ENCODE measurements at places on chromosomes 1 and 21.

DNA sequence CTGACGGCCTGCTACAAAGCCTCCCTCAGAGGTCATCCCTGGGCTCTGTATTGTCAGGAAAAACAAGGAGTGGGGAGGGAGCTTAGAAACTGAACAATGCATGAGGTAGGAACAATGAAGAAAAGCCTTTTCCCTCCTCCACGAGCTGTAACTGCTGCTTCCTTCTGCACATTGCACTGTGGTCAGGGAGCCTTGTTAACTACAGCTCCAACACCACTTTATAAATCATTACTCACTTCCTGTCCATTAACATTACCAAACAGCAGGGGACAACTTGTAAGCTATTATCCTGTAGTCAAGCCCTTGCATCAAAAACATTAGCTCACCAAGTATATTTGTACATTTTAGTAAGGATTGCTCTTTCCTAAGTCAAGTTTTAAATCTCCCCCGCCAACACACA, 336.0 kb upstream of the NR5A2 start:
- no peak for DNase-seq

DNA sequence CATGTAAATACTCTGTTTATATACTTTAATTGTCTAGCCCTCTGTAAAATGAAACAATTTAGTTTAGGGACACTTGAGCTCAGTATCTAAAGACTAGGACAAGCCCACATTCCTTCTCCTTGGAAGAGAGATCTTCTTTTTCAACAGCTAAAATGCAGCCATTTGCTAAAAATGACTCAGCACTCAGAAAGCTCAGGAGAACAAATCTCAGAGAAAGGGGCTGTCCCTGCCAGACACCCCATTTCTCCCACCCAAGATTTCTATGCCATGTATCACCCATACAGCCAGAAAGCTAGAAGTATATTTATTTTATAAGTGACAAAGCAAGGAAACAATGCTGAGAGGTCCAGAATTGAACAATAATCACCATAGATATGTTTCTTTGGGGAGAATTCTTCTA, 23.2 kb upstream of the PRDX6 start:
- DNase-seq, result no peak

GRCh38 chr1:91402023-91402422, 2.6 kb downstream of the HFM1 start:
- DNase-seq, result no peak

DNA sequence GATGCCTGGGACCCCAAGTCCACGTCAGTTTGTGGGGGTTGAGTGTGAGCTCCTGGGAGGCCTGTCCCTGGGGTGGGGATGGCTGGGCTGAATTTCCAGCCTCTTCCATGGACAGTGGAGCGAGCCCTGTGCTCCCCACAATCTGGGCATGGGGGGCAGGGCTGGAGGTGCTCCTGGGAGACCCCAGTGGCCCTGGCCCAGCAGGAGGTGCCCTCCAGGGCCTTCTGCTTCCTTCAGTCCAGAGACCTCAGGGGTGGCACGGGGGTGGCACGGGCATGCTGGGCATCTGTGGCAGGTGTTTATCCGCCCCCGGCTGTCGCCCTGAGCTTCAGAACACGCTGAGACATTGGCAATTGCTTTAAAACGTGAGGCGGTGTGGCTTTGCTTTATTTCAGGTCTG, 40.9 kb downstream of the MORN1 start:
- no peak for DNase-seq

DNA sequence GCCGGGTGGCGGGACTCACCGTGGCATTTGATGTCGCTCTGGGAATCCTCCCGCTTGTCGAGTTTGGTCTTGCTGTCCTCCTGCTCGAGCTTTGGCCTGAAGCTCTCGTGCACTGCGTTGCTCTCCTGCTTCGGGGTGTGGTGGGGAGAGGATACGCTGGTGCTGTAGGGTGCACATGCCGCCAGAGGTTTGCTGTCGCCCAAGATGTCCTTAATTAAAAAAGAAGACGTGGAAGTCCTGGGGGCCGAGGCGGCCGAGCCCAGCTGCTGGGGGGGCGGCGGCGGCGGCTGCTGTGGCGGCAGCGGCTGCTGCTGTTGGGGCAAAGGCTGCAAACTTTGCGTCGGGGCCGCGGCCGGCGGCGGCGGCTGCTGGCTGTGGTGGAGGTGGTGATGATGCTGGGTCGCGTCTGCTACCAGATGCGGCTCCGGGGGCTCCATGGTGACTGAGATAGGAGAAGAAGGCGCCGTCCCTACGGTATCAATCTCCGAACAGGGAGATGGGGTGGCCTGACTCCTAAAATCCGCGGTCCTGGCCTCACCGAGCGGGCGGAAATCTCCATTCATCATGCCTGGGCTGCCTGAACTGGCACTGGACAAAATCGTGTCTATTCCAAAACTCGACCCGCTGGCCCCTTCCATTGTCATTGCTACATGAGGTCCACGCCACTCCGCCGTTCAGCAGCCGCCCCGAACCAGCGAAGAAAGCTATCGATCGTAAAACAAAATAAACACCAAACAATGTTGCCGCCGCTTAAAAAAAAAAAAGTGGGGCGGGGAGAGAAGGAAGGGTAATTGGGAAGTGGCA, at the start of gene BARHL2:
Gene BARHL2 (minus strand): TSS at position 751 of the 804 bp plus-strand sequence. CDS start 107 bp downstream, at position 644.
- DNase-seq, result no peak
